Activated T-cell treated with anti-CD3 and anti-CD28 coated beads, Interleukin-2, amount 50 U/mL, for 48 hours (primary cell): ENCODE measurements at places on chromosomes 1 and 21.
A peak's percentile ranks its signal among the peaks of the same experiment; 100 is the strongest.

DNA sequence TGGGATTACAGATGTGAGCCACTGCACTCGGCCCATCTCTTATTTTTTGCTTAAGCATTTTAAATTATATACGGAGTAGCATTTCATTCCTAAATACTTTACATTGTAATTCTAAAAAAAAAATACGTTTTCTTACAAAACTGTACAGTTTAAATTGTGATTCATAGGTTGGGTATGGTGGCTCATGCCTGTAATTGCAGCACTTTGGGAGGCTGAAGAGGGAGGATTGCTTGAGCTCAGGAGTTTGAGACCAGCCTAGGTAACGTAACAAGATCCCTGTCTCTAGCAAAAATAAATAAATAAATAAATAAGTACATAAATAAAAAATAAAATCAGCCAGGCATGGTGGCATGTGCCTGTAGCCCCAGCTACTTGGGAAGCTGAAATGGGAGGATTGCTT lies 24.6 kb downstream of the TBCE start:
- DNase-seq = no peak

DNA sequence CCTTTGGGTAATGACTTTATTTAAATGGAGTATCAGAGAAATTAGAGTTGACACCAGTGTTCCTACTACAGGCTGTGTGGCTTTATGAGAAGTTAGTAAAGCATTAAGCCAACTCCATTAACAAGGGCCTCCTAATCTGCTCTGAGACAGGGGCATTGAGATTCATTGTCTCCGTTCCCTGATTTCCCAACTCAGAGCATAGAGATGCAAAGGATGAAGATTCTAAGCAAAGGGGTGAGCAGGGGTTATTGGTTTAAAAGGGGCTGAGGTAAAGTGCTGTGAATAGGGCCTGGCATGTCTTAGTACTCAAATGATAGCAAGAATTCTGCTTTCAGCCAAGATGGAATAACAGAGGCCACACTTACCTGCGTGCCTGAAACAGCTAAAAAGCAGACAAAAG lies 428.4 kb downstream of the PTPRU start:
- DNase-seq = no peak

GRCh38 chr1:13813398-13814012 lies 113.5 kb downstream of the PRDM2 start:
- DNase-seq = peak; percentile 71

- no peak for DNase-seq
Measured at GRCh38 chr1:235821361-235821981, 45.2 kb downstream of the LYST start.

- no peak for DNase-seq
Measured at GRCh38 chr1:43366601-43367025, 1.2 kb downstream of the ELOVL1 start.

DNA sequence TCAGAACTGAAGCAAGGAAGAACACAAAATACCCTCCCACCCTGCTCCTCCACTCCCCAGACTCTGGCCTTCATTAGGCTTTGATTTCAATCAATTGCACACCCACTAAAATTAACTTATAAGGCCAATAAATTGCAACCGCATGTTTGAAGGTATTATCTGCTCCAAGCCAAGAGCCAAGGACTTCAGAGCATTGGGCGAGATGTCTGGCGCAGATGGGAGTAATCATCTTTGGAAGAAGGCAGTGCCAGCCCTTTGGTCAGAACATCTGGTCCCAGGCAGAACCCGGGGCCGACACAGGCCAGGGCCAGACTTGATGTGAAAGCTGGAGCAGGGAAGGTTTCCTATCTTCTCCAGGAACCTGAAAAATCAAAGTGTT lies 60.0 kb downstream of the SLC66A1 start:
- DNase-seq = no peak

DNA sequence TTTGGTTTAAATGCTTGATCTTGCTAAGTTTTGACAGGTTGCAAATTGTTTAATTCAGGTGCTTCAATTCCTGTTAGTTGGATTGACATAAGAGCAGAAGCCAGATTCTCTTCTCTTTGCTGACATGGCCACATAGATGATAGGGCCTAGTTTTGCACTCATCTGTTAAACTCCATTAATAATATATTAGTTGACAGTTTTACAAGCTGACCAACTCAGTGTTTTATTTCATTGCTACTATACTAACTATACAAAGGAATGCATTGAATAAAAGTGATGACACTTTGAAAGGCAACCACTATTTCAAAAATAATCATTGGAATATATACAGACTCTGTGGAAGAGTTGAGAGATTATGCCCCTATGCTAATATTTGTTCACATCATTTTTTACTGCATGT lies 255.6 kb upstream of the DPYD start:
- no peak for DNase-seq

DNA sequence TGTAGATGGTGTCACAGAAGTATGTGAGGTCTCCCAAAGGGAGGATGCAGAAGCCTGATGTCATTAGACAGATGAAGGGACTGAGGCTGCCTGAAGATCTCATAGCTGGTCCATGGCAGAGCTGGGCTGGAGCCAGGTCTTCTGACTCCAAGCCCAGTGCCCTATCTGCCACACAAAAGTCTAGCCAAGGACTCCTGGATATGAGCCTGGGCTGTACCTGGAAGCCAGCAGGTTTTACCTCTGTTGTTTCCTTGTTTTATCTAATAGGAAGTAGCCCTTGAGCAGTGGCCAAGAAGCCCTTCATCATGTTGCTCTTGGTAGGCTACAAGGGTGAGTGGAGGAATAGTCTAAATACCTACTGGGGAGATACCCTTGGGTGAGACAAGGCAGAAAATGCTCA lies 74.4 kb upstream of the SLC44A3 start:
- DNase-seq = no peak

- peak; percentile 96 for DNase-seq
Measured at GRCh38 chr1:26363549-26364448, 8.8 kb downstream of the ZNF683 start.

GRCh38 chr1:182207300-182207699 lies 145.8 kb upstream of the ZNF648 start:
- no peak for DNase-seq

DNA sequence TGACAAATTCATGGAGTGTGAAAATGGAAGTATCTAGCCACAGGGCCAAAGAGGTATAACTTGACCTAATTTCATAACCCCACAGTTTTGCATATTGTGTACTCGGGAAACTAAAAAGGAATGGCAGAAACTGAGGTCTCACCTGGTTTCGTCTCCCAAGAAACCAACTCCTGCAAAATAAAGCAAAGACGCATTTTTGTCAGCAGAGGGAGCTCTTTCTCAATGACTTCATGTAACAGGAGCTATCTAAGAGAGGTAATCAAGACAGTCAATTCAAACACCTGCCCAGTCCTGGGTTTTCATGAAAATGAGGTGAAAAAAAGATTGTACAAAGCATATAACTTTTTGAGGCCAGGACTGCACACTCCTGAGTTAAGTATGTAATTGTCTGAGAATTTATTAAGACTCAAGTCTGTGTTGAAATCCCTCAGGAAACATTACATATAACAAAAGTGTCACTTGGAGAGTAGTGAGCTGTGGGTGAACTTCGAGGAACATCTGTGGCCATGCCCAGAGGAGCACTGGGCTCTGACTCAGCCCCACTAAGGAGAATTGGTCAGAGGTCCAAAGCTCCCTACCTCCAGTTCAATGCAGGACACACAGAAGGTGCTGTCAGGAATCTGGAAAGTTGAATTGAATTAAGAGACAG lies 17.6 kb downstream of the FCRL4 start:
- no peak for DNase-seq

DNA sequence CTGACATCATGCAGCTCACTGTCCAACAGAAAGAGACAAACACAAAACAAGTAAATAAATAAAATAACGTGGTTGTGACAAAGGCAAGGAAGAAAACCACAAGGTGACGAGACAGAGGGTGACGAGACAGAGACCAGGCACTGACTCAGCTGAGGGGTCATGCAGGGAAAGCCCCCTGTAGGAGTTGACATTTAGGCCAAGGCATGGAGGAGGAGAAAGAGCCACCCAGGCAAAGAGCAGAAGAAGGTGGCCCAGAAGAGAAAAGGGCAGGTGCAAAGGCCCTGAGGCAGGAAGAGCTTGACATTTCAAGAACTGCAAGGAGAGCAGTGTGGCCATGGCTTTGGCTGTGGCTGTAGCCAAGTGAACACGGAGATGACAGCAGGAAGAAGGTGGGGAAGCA lies 65.1 kb upstream of the ID3 start:
- DNase-seq = peak; percentile 72

GRCh38 chr1:64895500-64895899 lies 70.8 kb downstream of the JAK1 start:
- DNase-seq = no peak

GRCh38 chr1:194503209-194503608 lies 1316.8 kb upstream of the B3GALT2 start:
- no peak for DNase-seq

DNA sequence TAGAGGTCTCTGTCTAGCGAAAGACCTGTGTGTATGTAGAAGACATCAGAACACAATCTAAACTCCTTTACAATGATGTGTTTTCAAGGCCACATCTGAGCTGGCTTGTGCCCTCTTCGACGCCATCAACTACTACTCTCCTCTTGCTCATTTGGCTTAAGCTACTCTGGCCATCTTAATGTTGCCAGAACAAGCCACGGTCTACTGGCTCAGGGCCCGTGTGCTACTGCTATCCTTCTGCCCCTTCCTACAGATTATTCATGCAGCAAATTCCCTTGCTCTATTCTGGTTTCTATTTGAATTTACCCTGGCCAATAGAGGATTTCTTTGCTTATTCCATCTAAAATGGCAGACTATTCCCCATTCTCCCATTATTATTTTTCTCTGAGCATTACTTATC lies 121.7 kb downstream of the ZZZ3 start:
- no peak for DNase-seq

DNA sequence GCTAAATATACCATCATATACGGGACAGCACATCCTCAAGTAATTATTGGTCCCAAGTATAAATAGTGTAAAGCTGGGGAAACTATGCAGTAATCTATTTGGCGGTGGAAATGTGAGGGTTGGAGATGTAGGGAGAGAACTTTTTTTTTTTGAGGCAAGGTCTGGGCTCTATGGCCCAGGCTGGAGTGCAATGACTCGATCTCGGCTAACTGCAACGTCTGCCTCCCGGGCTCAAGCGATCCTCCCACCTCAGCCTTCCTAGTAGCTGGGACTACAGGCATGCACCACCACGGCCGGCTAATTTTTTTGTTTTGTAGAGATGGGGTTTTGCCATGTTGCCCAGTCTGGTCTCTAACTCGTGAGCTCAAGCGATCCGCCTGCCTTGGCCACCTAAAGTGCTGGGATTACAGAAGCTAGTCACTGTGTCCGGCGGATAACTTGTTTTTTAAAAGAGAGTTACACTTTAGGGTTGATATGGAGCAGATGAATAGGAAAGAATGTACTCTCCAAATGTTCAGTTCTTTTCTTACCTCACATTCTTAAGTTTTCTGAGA lies 1.9 kb downstream of the IFT25 start:
- DNase-seq = no peak

- peak; percentile 5 for DNase-seq
Measured at GRCh38 chr21:46111857-46112724, 14.2 kb downstream of the COL6A2 start.

DNA sequence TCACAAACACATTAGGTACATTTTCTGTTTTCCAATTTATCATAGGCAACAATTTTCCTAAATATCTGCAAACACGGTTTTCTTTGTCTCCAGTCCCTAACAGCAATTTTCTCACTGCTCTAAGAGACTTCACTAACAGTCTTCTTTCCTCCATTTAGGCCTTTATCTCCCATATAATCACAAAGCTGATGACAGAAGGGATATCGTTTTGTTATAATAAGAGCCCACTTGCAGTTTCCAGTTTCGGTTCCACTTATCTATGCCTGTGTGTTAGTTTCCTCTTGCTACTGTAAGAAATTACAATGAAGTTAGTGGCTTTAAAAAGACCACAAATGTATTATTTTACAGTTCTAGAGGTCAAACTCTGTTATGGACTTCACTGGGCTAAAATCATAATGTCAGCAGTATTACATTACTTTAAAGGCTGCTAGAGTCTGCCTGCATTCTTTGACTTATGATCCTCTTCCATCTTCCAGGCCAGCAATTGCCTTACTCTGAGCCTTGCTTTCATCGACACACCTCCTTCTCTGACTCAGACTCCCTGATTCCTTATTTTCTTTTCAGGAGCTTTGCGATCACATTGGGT lies 549.3 kb downstream of the NCAM2 start:
- DNase-seq = no peak

DNA sequence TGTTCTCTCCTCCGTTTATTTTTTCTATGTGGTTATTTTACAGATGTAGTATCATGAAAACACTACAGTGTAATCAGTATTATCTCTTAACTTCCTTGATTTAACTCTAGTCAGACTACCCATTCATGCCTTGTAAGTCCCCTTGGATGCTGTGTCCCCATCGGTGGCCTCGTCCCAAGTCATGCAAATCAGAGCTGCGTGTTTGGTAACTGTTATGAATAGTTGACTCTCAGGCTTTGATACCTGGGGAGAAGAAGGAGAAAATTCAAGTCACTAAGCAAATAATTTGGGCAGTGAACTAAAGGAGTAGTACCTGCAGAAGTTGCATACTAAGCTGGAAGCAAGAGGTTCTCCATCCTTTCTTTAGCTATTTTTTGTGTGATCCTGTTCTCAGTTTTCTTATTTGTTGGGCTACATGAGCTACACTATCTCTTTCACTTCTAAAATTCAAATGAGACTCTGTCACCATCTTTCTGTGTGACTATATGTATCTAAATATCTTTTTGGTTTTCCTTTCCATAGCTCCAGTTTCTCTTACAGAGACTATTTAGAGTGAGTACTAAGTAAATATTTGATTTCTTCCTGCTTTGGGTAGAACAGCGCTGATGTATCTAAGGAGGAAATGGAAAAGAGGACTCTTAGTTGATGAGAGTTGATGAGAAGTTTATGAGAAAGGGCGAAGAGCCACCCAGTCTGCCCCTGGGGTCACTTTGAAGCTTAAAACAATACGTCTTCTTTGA lies 50.9 kb downstream of the VANGL2 start:
- DNase-seq = no peak
